ENCODE measurements at places on chromosomes 2 and 18.
A peak's percentile ranks its signal among the peaks of the same experiment; 100 is the strongest.

GRCh38 chr2:186064507-186064906 is 325.9 kb downstream of the FSIP2 start:
- no peak for DNase-seq

- DNase-seq = no peak
These were observed 60.7 kb downstream of the ASXL2 start for GRCh38 chr2:25817630-25818029.

DNA sequence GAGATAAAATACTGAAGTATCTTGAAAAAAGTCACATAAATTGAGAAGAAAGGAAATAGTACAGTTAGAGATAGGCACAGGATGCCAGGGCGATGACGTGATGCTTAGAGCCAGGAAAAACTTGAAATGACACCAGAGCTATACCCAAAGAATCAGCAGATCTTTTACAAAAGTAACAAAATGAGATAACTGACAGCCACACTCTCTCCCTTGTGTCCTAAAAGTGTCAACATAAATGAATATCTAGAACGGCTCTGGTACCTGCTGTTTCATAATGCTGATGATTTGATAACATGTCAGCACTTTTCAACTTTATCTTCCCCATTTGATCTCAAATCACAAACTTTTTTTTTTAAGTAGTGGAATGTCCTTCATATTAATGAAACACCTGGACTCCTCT is 45.6 kb upstream of the ZC3H15 start:
- no peak for DNase-seq

DNA sequence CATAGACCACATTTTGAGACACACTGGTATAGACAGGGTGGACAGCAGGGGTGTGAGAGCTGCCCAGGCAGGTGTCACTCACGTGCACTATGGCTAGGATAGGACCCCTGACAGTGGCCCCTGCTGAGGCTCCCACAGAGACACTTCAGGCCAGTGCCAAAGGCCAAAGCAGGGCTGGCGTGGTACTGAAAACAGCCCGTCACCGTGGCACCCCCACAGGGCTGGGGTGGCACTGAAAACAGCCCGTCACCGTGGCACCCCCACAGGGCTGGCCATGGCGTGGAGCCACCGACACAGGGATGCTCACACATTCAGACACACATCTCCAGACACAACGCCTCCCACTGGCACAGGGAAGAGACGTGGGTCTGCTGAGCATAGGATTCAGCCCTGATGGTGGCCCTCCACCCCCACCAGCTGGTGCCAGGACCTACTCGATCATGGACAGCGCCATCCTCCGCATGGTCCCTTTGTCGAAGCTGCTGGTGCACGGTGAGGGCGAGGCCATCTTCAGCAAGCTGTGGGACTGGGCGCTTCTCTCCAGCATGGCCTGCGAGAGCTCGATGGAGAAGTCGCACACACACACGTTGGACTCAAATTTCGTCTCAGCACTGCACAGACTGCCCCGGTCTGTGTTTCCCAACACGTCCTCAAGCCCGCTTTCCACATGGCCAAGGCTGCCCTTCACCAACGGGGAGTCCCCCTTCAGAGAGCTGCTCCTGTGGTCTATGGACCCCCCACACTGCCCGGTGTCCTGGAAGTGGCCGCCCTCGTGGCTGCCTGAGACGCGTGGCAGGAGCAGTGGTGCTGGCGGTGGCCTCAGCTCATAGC is 34.1 kb downstream of the ANKMY1 start:
- no peak for DNase-seq

DNA sequence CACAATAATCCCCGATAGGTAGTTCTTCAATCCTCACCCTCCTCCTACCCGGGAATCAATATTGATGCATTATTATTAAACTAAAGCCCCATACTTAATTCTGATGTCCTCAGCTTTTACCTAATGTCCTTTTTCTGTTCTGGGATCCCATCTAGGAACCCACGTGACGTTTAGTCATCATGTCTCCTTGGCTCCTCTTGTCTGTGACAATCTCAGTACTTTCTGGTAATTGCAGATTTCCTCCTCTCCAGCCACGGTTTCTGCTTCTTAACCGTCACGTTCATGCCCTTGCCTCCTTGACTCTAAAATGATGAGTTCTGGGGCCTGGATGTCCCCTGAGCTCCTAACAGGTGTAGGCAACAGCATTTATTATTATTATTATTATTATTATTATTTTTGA is 2.9 kb upstream of the DGKD start:
- no peak for DNase-seq

DNA sequence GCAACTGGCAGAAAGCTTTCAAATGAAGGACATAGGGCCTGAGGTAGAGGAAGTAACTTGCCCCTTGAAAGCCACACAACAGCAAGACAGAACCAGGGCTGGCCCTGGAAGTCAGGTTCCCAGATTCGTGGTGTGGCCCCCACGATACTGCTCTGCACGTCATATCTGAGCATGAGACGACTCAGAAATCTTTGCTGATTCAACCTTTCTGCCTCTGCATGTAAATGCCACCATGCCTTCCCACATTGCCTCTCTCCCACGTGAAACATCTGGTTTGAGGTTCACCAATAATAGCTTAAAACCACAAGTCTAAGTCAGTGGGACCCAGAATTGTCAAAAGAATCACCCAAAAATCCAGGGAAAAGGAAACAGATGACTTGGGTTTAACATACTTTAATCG is 214.0 kb upstream of the TRIB2 start:
- DNase-seq = peak; percentile 74

GRCh38 chr2:183604065-183604464 is 479.8 kb downstream of the NUP35 start:
- no peak for DNase-seq

DNA sequence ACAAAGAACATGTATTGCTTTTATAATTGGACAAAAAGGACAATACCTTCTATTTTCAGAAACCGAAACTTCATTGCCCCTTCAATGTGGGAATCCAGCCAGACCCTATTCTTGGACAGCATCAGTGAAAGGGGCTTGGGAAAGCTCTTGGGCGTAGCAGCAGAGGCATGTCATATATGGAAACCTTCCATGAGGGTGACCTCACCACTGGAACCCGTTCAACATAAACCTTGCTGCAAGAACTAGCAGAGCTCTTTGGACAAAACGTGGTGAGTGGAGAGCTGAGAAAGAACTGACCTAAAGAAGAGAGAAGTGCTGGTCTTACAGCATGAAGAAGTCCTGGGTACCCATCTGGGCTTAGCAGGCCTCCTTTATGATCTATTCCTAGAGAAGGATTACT is 22.7 kb upstream of the ACTG2 start:
- DNase-seq = peak; percentile 88

GRCh38 chr2:176566496-176566895 is 297.3 kb downstream of the MTX2 start:
- DNase-seq = no peak

DNA sequence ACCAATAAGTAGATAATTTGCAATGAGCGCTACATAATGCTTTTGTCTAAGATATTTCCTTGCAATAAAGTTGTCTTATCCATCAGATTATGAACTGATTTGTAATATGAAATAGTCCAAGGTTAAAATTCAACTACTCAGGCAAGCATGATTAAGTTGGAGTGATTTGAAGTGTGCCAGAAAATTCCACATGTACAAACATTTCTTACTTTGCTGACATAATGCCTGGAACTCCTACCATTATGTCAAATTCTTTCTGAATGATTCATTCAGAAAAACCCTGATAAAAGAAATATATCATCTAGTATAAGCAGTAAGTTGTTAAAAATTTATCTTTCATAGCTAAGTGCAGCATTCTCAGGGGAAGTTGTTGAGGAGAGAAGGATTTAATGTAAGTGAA is 87.3 kb downstream of the CBLN2 start:
- DNase-seq = no peak

DNA sequence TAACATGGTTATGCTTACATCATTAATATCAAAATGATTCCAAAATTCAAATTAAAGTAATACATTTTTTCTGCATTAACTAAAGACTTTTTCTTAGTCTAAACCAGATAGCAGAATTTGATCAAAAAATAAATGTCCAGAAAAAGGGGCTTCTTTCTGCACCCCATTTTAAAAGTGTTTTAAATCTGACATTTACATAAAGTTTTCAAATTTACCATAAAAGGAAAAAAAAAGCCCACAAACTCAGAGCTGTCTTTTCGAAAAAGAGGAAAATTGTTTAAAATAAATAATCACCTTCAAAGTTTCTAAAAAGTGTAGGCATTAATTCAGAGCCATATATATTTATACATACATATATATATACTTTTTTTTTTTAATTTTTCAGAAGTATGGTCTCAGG is 1.5 kb downstream of the FASTKD1 start:
- DNase-seq = no peak

DNA sequence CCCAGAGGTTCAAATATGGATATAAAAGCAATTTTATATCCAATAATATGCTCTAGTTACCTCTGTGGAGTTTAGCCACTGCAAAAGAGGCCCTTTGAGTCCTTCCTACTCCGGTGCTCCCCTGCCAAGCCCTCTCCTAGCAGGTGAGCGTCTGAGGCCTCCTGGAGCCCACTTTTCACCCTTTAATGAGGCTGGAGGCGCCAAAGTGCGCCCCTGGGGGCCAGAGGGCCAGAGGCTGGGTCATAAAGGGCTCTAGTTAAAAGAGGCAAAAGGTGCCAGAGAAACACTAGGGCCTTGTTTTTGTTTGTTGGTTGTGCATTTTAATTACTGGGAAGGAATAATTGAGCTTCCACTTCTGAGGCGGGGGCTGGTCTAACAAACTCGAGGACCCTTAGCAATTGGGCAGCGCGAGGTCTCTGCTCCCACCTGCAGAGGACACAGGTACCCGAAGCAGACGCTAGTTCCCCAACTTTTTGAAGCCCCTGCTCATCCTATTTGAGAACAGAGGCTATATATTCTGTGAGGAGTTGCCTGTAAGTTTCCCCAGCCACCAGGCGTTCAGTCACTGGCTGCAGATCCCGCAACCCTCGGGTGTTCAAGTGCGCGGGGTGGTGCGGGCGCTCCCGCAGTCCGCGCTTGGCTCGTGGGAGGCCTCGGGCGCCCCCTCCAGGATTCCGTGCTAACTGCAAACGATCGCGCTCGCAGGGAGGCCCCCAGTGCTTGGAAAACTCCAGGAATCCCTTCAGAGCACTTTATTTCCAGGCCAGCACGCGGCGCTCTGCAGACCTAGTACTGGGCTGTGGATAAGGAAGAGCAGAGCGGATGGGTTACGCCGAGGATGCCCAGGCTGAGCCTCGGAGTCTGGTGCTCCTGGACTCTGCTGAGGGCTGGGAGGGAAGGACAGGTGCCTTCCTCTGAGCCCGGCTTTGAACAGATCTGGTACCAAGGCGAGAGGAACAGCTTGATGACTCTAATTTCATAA is 14.1 kb downstream of the MSGN1 start:
- DNase-seq = peak; percentile 44

DNA sequence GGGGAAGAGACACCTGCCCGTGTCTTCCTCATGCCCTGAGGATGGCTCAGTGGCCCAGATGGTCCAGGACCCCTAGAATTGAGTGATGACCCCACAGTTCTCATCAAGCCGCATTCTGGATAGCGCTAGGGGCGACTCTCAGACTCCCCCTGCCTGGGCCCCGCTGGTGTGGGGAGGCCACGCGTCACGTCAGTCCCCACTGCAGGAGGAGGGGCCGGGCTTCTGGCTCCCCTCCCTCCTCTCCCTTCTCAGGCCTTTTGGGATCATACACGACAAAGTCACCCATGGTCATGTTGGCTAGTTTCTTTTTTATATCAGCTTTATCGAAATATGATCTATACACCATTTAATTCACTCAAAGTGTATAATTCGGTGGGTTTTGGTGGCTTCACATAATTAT is 61.5 kb downstream of the NFATC1 start:
- DNase-seq = no peak

DNA sequence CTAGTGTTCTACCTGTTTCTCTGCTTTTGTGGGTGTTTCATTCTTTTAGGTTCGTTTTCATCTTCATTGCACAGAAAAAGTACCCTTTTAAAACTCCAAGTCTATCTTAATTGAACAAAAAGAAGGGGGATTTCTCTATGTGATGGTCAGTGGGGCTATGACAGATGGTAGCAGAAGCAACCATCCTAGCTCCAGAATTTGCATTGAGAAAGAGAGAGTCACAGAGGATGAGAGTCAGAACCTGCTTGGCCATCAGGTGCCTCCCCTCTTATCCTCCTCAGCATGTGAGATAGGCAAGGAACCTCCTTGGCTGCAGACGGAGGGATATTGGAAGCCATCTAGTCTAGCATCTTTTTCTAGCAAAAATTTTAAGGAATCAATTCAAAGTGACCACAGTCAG is 398.0 kb upstream of the DCC start:
- no peak for DNase-seq

- no peak for DNase-seq
These were observed 337.1 kb downstream of the CTNNA2 start for GRCh38 chr2:79849949-79850348.

DNA sequence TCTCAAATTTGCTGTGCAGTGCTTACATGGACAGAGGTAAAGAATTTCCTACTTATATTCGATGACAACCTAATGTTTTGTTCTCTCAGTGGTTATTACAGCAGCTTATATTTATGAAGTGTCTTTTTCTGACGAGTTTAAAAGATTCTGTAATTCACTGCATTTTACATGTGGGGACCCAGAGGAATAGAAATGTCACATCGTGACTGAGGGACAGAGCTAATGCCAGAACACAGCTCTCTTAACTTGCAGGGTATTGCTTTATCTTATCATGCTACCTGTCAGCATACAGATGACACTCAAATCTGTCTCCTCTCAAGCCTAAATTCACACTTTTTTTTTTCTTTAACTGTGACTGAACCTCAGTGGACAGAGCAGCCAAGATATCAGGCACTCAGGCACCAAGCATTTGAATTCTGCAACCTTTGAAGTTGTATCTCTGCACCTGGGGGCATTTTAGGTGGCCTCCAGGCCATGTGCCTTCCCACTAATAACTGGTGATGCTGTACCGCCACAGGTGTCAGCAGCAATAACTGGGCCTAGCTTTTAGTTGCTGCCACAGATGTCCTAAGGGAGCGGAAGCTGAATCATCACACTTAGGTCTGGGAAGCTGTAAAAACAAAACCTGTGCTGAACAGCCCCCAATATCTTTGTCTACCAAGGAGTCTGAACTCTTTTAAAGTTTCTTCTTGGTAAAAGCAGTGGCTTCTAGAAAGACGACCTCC is 315.8 kb upstream of the NRP2 start:
- DNase-seq = no peak

DNA sequence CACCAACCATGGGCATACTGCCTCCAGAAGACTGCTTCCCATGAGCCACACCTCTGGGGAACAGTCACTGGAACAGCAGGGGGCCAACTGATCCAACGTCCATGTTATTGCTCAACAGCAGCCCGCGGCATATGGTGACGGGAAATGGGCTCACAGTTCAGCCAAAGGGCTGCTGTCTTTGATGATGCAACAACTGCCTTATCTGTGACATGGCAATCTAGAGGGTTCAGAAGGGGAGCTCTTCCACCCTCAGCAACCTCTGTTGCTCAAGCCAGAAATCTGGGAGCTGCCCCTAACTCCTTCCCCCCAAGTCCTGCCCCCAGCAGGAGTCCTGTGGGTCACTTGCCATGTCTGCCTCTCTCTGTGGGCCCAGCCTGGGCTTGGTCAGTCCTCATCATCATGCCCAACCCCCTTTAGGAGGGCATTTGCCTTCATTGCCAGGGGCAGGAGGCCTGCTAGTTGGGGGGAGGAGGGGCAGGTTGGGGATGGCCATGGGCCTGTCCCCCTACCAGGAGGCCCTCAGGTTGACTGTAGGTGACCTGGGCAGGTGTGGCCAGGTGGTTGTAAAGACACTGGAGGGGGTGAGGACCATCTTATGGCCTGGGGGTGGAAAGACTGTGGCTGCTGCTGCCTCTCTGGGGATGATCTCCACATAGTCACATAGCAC is 212.9 kb downstream of the CYP26B1 start:
- DNase-seq = peak; percentile 52

GRCh38 chr18:34956663-34957062 is 84.5 kb upstream of the MAPRE2 start:
- DNase-seq = no peak

- DNase-seq = no peak
These were observed 140.3 kb upstream of the RASGRP3 start for GRCh38 chr2:33336036-33336625.

Measured in foreskin fibroblast (primary cell).